Thoracic aorta (tissue), 2 donors: ENCODE measurements at places on chromosomes 11 and 22.

DNA sequence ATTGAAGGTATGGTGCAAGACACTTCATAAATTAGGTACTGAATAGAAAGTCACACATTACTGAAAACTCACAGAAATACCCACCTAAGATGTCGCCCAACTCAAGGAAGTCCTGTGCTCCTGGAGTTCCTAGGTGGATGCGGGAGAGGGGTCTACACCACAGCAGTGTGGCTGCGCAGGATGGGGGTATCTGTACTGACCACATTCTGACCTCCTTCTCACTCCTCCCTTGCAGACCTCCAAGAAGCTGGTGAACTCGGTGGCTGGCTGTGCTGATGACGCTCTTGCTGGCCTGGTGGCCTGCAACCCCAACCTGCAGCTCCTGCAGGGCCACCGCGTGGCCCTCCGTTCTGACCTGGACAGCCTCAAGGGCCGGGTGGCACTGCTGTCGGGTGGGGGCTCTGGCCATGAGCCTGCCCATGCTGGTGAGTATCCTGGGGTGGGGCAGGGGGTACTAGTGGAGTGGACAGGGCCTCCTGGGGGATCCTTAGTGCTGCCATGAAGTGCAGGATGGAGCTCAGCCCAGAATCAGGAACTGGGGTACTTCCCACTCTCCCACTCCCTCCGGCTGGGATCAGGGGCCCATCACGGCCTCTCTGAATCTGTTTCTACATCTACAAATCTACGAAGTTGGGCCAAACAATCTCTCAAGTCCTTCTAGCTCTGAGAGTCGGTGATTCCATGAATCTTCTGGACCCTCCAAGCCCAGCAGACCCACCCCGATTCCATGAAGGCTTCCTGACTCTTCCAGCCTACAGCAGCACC, 4.9 kb downstream of the TKFC start:
- DNase-seq, result no peak

DNA sequence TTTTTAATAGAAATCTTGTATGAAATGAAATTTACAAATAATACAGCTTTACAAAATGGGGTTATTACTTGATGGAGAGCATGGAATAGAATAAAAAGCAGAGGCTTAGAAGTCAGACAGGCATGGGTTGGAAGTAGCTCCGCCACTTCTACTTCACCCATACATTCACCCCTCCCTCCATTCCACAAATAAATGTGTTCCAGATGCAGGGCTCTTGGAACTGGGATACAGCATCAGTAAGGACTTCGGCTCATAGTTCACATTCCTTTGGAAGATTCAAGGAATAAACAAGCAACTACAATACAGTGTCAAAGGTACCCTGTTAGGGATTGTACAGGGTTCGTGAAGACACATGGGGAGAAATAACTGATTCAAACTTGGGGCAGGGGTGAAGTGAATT, 156.8 kb downstream of the WNT11 start:
- DNase-seq, result no peak

DNA sequence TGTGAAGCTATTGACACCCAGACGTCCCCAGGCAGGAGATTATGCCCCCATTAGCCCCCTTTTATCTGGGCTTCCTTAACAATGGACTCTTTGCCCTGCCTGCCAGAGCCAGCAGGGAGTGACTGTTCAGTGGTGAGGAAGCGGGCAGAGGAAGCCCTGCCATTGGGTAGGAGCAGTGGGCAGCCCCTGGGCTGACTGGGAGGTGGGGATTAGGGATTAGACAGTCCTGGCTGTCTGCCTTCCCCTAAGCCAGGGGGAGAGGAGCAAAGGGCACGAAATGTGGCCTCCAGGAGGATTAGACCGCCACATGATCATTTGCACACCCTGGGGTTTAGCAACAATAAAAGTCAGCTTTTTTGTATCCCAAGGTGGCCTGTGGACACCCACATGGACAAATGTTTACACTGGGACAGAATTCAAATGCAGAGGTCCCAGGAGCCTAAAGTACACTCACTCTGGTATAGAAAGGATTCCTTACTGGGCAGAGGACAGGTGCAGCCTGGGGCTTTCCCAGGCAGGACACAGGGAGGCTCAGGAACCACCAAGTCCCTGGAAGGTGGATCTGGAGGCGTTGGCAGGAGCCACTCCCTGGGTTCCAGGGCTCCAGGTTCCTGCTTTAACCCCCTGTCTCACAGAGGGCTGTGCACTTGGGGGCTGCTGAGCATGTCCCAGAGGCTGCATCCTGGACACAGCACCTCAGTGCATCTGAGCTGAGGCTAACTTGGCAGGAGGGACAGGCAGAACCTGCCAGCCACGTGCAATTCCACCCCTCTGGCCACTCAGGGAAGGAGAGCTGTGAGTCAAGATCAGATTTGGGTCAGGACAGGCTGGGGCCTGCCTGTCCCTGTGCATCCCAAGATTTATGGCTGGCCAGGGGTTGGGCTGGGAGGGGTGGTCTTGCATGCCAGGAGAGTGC, 2.1 kb downstream of the PNPLA3 start:
- DNase-seq, result no peak

GRCh38 chr11:35305670-35306382, 113.5 kb downstream of the SLC1A2 start:
- no peak for DNase-seq

DNA sequence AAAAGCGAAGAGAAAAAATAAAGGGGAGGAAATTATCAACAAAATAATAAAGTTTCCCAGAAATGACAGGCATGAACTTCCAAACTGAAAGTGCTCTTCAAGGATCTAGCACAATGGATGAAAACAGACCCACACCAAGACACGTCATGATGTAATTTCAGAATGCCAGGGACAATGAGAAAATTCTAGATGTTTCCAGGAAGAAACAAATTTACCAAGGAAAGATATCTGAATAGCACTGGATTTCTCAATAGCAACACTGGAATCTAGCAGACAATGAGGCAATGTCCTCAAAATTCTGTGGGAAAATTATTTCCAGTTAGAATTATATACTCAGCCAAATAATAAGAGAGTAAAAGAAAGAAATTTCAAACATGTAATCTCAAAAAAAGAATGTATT, 46.0 kb downstream of the DENND5A start:
- DNase-seq, result no peak

GRCh38 chr22:40243891-40244290, 66.2 kb downstream of the TNRC6B start:
- no peak for DNase-seq

DNA sequence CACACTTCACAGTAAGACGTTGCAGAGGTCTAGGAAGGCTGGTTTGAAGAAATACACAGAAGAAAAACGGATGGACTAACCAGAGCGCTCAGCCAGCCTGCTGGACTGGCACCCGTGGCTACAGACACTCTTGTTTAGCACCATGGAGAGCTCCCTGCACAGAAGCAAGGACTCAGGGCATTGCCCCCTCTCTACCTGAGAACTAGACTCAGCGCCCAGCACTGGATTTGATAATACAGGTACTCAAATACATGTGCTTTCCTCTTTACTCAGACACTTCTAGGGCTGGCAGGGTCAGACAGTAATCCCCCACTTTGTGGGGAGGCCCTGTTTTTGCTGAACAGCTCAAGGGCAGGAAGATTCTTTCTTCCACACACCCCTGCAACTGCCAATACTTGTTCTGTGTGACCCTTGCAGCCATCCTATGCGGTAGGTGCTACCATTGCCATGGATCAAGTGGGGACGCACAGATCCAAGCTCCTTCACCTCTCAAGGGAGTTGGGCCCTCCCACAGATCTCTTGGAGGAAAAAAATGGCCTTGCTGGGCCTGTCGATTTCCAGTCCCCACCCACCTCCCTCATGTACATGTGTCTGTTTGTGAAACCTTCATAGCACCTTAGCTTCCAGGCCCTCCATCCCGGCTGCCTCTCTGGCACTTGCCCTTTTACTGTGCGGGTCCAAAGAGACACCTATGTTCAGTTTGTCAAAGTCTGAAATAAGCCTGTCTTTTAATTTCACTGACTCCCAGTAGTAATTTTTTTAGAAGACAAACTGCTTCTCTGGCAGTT, 5.1 kb upstream of the P2RX6 start:
- DNase-seq, result no peak

DNA sequence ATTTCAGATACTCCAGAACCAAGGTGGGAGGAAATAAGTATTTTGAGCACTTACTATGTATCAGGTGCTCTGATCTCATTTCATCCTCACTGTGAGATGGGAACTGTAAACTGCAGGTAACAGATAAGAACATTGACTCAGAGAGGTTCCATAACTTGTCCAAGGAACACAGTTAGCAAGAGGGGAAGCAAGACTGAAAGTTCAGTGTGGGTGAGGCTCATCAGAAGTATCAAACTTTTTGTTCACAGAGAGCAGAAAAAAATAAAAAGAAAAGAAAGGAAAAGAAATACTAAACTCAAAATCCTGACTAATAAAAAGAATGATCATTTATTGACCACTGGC, 37.1 kb downstream of the RAB30 start:
- DNase-seq, result no peak

DNA sequence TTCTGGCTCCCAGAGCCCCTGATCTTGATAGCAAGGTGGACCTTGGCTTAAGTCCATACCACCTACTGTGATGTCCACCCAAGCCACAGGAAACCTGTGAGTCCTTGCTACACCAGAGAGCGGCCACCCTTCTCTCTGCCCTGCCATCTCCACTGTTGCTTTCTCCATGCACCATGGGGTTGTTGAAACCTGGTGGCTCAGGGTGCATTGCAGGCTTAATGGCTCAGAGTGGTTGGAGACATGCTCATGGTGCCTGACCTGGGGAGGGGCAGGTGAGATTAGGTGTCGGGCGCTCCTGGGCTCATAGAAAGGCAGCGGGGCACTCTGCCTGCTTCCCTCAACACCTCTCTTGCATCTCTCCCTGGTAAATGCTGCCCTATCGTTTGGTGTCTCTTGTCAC, 25.0 kb upstream of the CACNG2 start:
- DNase-seq, result no peak

- DNase-seq, result no peak
These were observed 91.0 kb downstream of the CCDC83 start for GRCh38 chr11:85946221-85946620.

GRCh38 chr11:107562647-107563208, 2.8 kb downstream of the ALKBH8 start:
- DNase-seq, result no peak

DNA sequence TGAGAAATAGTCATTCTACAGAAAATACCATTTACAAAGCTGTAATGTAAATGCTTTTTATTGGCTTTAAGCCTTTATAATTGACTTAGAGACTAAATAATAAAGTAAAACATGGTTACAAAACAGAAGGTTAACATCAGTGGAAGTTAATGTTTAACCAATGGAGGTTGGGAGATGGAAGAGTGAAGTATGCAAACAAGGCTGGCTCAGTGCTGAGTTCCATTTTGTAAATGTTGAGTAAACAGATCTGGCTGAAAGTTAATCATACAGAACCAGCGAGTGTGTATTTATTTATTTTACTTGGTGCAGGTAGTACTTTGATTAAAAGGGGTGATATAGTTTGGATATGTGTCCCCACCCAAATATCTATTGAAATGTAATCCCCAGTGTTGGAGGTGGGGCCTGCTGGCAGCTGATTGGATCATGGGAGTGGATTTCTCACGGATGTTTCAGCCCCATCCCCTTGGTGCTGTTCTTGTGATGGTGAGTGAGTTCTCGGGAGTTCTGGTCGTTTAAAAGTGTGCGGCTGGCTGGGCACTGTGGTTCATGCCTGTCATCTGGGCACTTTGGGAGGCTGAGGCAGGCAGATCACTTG, 827.4 kb downstream of the OPCML start:
- DNase-seq, result no peak

DNA sequence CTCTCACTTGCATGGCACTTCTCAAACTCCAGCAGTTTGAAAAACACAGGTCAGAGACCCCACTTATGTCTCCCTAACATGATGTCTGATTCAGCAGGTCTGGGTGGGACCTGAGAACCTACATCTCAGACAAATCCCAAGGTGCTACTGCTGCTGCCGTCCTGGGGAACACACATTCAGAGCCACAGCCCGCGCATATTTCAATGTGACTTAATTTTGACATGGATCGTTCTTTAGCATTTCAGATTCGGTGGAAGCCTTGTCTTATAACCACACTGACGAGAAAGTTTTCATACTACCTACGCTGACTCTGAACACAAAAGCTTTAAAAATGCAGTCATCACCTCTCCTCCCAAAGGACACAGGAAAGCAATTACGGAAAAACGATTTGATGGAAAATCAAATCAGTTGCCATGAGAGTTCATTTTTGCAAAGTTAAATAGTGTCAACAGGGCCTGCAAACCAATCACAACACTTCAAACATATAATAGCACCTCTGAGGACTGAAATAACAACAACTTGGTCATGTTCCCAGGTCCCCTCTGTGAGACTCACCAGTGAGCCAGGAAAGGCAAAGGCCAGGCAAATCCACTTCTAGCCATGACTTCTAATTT, 132.6 kb downstream of the SHANK2 start:
- DNase-seq, result no peak

- DNase-seq, result no peak
These were observed 324.8 kb downstream of the DYNC2H1 start for GRCh38 chr11:103434073-103434411.
